ENCODE measurements at places on chromosomes 3 and 15.

- DNase-seq = peak; percentile 59
Measured at GRCh38 chr3:177050501-177051237, 146.6 kb downstream of the TBL1XR1 start.

DNA sequence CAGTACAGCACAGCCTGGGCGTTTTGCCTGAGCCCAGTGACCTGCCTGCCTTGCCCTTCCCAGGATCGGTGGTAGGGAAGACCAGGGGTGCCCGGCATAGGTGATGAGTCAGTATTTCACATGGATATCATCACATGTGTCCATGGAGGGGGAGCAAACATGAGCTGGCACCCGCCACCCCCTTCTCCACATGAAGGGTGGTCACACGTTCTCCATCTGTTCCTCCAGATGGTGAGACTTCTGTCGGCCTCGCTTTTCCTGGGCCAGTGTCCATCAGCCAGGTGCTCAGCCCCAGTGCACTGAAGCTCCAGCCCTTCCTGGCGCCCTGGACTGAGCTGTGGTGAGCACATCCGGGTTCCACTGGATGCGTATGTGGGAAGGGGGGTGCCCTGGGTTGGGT lies 208.4 kb downstream of the UBE3A start:
- no peak for DNase-seq

DNA sequence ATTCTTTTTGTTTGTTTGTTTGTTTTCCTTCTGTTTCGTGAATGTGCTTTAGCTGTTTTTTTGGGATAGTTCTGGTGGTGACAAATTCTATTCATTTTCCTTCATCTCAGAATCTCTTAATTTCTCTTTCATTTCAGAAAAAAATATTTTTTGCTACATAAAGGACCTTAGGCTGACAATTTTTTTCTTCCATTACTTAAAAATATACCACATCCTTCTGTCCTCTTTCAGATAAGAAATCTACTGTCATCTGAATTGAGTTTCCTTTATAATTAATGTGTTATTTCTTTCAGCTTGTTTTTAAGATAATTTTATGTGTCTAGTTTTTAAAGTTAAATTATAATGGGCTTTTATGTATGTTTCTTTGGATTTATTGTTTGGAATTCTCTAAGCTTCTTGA lies 47.6 kb downstream of the IL16 start:
- DNase-seq = no peak

DNA sequence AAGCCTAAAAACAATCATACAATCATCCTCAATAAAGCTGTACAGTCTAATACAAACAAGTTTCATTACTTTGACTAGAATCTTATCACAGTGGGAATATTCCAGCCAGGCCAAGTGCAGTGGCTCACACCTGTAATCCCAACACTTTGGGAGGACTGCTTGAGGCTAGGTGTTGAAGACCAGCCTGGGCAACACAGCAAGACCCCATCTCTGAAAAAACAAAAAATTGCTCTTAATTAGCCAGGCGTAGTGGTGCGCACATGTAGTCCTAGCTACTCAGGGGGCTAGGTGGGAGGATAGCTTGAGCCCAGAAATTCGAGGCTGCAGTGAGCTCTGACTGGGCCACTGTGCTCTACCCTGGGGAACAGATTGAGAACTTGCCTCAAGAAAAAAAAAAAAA lies 3.3 kb downstream of the RPN1 start:
- DNase-seq = no peak

GRCh38 chr3:195700319-195700718 lies 20.5 kb upstream of the MUC20 start:
- no peak for DNase-seq

GRCh38 chr3:191987831-191988350 lies 526.9 kb downstream of the PYDC2 start:
- no peak for DNase-seq
